Naive thymus-derived CD4-positive, alpha-beta T cell (primary cell): ENCODE measurements at places on chromosomes 1 and 21. TPM values are rescaled to one million over a fixed set of nuclear protein-coding genes. Genes with fewer than 3 reads are reported as not detected.

- DNase-seq = no peak
Measured at GRCh38 chr1:44472620-44473525, 67.8 kb downstream of the RNF220 start.

The OR2AJ1 gene
- not detected for polyA plus RNA-seq

The HSPB7 gene
- not detected for polyA plus RNA-seq

The MAN1C1 gene
- polyA plus RNA-seq = 16.0 TPM

DNA sequence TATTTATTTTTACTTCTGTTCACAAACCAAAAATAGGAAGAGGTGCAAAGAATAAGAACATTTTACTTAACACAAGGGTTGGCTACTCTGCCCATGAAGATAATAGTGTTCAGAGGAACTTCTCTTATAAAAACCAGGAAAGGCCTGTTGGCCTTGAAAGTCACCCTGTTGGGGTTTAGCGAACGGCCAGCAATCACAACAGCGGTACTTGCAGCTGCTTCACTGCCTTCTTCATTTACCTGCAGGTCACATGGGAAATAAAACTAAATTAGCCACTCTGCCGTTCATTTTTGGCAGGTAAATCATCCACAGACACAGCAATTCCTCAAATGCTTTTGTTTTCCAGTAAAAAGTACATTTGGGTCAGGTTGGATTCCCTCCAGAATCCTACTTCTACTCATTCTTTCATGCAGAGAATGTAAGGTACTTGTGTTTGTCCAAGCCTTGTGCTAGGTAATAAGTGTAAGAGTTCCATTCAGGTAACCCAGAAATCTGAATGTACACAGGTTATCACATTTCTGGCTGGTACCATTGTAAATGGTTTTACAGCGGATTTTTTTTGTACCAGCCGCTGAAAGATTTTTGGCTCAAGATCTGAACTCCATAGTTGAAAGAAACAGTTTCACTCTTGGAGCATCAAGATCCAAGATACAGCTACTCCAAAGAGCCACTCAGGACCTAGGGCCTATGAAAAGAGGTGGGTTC, 13.1 kb downstream of the SERPINC1 start:
- DNase-seq = no peak

DNA sequence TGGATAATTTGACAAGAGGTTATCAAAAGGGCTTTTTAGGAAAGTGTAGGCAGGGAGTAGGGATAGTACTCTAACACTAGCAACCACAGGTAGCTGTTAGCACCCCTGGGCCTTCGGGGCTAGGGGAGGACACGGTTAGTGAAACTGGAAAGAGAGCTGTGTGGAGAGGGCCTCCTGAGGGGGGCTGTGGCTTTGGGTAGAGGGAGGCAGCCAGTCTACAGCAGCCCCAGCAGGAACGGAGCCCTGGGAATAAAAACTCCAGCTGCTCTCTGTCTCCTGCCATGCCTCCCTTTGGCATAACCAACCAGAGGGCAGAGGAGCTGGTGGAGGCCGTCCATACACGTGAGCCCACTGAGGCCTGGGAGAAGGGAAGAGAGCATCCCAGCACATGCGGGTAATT, 223.2 kb downstream of the FOXD2 start:
- DNase-seq = no peak

The PLPPR4 gene
- polyA plus RNA-seq = not detected

DNA sequence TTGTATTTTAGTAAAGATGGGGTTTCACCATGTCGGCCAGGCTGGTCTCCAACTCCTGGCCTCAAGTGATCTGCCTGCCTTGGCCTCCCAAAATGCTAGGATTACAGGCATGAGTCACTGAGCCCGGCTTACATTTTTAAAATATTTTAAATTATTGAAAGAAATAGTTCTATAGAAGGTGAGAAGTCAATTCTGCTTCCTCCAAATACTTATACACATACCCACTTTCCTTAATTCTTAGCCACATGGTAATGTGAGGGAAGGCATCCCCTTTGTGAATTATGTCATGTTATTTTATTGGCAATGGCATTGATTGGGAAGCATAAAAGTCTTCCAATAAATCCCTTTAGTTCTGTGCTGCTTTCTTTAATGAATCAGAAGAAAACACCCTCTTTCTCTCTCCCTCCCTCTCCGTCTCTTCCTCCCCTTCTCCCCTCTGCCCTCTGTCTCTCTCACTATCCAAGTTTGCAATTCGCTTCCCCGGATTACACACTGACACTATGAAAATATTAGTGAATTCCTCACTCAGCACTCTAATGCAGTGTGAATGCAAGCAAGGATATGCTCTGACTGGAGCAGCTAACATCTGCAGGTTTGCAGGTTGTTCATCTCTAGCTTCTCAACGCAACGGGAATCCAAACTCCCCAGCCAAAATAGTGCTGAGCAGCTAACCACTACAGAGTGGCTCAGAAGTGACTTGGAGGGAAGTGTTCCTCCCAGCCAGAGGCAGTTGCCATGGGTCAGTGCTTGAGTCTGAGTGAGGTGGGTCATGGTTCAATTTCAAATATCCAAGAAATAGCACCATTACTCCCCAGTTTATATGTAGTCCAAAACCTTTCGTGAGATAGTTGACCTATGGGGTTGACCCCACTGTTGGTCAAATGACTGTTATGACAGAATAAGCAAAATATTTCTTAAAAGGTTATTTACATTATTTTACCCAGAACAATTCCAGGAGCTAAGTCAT, 77.8 kb upstream of the CD55 start:
- no peak for DNase-seq

The EPHB2 gene
- not detected for polyA plus RNA-seq

GRCh38 chr1:227846265-227846858, 30.9 kb downstream of the PRSS38 start:
- no peak for DNase-seq

- DNase-seq = no peak
Measured at GRCh38 chr1:63524201-63524600, 876 bp downstream of the EFCAB7 start.

DNA sequence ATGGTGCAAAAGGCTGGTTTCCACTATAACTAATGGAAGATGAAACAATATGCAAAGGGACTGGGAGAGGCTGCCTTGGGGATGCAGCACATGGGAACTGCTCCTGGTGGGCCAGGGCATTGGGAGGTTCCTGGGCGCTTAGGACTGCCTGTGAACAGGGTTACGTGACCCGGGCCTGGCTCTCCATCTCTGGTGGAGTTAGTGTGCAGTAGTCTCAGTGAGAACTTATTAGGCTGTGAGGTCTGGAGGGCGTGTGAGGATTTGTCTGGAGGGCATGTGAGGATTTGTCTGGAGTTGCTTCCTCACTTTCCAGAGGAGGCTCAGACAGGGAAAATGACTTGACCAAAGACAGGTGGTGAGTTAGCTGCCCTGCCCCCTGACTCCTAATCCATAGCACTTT, 1.5 kb upstream of the ETV3L start:
- DNase-seq = no peak

The AADACL3 gene
- polyA plus RNA-seq = not detected

DNA sequence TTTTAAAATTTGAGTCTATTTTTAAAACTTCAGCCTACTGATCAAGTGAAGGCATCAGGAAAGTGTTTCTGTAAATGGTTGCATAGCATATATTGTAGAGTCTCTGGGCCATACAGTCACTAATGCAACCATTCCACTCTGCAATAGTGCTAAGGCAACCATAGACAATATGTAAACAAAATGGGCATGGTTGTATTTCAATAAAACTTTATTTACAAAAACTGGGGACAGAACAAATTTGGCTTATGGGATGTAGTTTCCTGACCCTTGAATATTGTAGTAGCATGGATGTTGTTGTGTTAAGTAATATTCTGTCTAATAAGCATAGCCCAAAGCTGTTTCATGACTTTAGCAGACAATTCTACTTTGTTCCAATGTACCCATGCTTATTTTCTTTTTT, 117.7 kb downstream of the GRIK1 start:
- no peak for DNase-seq

DNA sequence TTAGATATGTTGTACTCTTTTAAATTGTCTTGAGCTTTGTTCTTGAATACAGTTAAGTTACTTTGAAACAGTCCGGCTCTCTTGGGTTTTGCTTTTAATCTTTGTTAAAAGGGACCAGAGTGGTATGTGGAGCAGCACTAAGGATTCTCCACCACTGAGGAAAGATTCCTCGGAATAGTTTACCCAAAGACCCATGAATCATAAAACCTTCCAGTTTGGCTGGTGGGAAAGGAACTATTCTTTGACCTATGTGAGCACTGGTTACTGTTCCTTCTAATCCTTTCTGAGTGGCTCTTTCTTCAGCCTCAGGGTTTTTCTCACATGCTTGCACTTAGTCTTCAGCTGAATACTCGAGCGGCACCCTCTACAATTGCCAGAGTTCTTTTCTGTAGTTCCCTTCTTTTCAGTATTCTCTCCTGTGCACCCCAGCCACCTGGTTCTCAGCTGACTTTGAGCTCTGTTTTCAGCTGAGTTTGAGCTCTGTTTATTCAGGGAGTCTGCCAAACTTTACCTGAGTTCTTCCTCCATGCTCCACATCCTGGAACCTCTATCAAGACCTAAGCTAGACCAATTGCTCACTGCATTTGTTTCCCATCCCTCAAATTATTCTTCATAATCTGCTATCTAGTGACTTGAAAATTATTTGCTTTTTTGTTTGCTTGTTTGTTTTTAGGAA, 253.8 kb upstream of the PLXNA2 start:
- no peak for DNase-seq

- DNase-seq = no peak
Measured at GRCh38 chr1:244089561-244089960, 38.5 kb downstream of the ZBTB18 start.

- peak; percentile 91 for DNase-seq
Measured at GRCh38 chr1:19074361-19074901, 118.0 kb upstream of the IFFO2 start.

- DNase-seq = no peak
Measured at GRCh38 chr21:37615962-37616361, 249.4 kb downstream of the DYRK1A start.

The CASQ2 gene
- not detected for polyA plus RNA-seq

The SRP9 gene
- polyA plus RNA-seq = 179 TPM

- no peak for DNase-seq
Measured at GRCh38 chr1:118249641-118250040, 64.6 kb upstream of the SPAG17 start.

The SLC45A3 gene
- not detected for polyA plus RNA-seq

The SPATA17 gene
- polyA plus RNA-seq = not detected

- DNase-seq = no peak
Measured at GRCh38 chr1:32755810-32756159, 53.2 kb upstream of the SYNC start.

GRCh38 chr1:26132128-26132833, 20.7 kb downstream of the PDIK1L start:
- DNase-seq = no peak
